Effector CD8-positive, alpha-beta T cell (primary cell): ENCODE measurements at places on chromosomes 2 and 18.

DNA sequence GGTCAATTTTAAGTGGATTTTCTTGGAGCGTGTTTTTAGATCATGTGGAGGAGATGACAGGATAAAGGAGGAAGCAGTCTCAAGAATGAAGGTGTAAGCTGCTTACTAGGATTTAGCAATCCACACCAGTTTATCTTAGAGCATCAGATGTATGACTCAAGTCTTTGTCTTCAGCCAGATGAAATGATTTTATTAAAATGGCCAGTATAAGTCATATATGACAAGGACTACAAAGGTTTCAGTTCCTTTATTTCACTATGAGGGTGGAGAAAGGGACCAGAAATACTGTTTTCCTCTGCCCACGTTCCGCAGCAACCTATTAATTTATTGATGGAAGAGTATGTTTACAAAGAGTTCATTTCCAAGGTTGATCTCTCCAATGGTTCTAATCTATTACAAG is 970.5 kb upstream of the SLC39A10 start:
- DNase-seq: no peak

- no peak for DNase-seq
Measured at GRCh38 chr18:51100385-51101120, 70.5 kb downstream of the SMAD4 start.

DNA sequence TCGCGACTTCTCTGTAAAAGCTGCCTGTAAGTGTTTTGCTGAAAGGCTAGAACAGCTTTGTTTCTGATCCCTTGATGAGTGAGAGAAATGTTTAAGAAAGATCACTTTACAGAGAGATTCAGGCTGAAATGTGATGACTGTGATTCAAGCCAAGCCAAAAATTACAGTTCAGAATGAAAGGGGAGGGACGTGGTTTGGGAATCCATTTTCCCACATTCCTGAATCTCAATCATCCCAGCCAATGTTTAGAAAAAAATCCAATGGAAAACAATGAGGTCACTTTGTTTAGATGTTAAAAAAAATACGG is 416.7 kb downstream of the ARHGAP15 start:
- no peak for DNase-seq

DNA sequence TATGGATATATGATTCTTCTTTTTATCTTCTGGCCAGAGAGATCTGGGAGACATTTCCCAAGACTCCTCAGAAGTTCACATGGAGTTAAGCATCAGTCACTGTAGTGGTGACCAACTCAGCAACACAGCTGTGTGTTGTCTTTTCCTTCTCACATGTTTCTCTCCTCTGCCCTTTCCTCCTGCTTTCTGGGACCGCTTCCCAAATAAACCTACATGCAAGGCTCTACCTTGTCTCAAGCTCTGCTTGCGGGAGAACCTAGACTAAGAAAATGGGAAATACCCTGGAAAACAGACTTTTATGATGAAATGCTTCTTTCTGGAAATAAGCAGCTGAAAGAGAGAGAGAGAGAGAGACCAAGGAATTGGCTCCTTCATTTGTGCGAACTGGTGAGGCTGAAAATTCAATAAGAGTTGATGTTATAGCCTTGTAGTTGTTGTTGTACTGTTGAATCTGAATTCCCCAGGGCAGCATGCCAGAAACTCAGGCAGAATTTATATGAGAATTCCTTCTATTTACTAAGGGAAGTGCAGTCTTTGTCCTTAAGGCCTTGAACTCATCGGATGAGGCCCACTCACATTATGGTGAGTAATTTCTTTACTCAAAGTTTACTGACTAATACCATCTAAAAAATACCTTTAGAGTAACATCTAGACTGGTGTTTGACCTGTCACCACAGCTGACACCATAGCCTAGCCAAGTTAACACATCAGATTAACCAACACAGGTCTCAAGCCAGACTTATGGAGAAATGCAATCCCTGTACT is 22.7 kb upstream of the DSC1 start:
- DNase-seq: no peak

GRCh38 chr18:73261923-73262322 is 394.1 kb upstream of the NETO1 start:
- DNase-seq: no peak

- DNase-seq: no peak
Measured at GRCh38 chr18:29749704-29750103, 1292.8 kb downstream of the DSC3 start.
